Nephron progenitor cell (in vitro differentiated cells): ENCODE measurements at places on chromosomes 12 and 14.

GRCh38 chr14:105884808-105885281, 358.5 kb downstream of the TMEM121 start:
- DNase-seq: no peak

GRCh38 chr12:25518512-25518911, 34.6 kb downstream of the LMNTD1 start:
- no peak for DNase-seq

- no peak for DNase-seq
These were observed 32.9 kb downstream of the SETD3 start for GRCh38 chr14:99447739-99448138.

DNA sequence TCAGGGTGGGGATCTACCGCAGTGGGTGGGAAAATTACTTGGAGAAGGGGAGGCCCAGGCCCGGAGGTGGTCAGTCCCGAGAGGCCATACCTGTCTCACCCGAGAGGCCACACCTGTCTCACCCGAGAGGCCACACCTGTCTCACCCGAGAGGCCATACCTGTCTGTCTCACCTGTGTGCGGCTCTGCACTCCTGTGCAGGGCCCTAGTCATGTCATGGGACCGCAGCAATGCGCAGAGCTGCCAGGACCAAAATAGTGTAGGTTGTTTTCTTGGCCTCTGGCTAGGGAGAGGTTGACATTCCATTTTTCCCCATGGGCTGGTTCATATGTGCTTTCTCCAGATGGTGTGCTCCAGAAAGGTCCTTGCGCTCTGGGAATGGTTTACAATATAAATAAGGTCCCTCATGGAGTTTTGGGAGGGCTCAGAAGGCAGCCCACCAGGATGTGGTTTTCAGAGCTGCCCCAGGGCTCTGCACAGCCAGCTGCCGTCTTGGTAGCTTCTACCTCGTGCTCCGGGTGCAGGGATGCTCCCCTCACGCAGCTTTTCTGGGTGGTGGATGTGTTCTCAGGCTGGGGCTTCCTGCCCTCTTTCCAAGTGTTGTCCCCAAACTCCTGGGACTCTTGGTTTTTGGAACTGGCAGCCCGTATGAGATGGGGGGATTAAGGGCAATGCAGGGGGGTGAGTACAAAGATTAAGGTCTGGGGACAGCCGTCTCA, 58.2 kb downstream of the CACNA1C start:
- no peak for DNase-seq

- DNase-seq: no peak
These were observed 10.2 kb upstream of the SH2B3 start for GRCh38 chr12:111395336-111396187.

- DNase-seq: no peak
These were observed 498.9 kb upstream of the RGS6 start for GRCh38 chr14:71433303-71433702.

DNA sequence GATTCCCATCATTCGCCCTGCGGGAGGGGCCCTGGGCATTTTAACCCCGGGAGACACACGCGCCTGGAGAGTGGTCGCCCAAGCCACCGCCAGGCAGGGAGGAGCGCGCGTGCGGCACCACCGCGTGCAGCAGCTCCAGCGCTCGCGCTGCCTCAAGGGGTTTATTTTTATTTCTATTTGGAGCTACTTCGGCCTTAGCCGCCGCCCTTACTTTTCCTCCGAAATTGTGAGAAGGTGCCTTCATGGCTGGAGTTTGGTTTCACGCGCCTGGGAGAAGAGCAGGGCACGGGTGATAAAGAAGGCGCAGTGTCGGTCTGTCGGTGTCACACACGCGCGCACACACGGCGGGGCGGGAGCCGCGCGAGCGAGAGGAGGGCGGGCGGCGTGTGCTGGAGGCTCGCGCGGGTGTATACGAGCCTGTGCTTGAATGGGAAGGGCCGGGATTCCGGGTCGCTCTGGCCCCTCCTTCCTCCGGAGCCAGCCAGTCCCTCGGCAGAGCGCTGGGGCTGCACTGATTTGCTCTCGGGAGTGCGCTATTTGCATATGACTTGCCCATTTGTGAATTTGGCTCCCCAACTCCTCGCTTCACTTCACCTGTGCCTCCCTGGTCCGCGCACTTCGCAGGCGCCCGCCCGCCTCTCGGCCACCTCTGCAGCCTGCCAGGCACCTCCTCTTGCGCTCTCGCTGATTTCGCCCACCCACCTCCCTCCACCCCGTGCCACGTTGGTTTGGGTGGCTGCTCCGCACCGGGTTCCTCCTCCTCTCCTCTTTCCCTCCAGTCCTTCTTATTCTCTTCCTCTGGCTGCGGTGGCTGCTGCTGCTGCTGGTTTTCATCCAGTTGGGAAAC, 932.3 kb downstream of the DIO2 start:
- DNase-seq: peak; percentile 91
